ENCODE measurements at places on chromosomes 4 and X. TPM values are rescaled to one million over a fixed set of nuclear protein-coding genes. Genes with fewer than 3 reads are reported as not detected.

SMAD1 gene
- 7.4 TPM for total RNA-seq

PDLIM3 gene
- total RNA-seq = 307 TPM

ART3 gene
- total RNA-seq = not detected

ARHGAP24 gene
- total RNA-seq = 51.0 TPM

XAGE2 gene
- not detected for total RNA-seq

GC gene
- total RNA-seq = not detected

TMEM255A gene
- not detected for total RNA-seq

PDZD4 gene
- 0.08 TPM for total RNA-seq

MUC7 gene
- not detected for total RNA-seq

ATP6AP1 gene
- total RNA-seq = 43.1 TPM

FRG1 gene
- total RNA-seq = 22.0 TPM

ATP2B3 gene
- total RNA-seq = under 0.01 TPM

SPIN3 gene
- 13.3 TPM for total RNA-seq

Measured in smooth muscle cell of the coronary artery (primary cell).